Foreskin melanocyte (primary cell): ENCODE measurements at places on chromosomes 7 and 10.

DNA sequence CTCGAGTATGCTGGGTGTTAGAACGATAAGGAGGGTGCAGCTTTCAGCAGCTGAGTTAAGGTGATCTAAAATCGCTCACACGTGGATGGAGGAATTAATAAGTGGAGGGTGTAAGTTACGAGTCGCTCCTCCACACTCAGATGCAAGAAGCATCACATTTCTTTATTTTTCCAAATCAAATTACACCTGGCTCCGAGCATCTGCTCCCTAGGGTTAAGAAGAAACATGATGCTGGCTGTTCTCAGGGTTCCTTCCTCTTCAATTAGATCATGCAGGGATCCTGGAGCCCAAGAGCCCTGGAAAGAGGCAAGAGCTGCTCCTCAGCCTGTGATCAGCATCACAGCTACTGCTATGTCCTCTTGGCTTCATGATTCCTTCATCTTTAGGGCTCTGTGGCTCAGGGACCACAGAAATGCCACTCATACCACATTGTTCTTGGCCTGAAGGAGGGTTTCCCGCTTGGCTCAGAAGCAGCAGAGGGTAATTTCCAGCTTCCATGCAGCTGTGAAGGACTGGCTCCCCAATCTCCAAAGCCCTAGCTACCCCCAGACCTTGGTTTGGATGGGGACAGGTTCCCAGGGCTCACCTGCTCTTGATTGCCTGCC, 235.9 kb upstream of the ZNF32 start:
- no peak for DNase-seq

DNA sequence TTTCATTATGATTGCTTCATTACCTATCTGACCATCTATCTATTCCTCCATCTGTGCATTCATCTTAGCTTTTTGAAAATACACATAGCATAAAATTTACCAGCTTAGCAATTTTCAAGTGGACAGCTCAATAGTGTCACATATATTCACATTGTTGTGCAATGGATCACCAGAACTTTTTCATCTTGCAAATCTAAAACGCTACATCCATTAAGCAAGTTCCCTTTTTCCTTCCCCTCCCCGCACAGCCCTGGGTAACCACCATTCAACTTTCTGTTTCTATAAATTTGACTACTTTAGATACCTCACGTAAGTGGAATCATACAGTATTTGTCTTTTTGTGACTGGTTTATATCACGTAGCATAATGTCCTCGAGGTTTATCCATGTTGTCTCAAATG, 78.0 kb upstream of the ADRB1 start:
- DNase-seq, result no peak

DNA sequence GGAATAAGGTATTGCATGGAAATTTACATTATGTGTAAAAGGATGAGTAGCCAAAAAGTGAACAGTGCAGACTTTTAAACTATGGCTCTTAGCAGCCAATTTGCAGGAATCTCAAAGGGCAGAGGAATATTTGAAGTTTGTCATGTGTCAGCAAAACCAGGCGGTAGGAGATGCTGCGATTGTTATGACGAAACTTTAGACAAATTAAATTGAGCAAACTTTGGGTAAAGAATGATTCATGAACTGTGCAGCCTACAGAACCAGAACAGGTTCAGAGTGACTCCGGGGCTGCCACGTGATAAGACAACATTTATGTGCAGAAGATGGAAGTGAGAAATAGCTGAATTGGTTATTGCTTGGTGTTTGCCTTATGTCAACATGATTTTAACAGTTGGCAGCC, 39.2 kb upstream of the CCDC6 start:
- DNase-seq, result no peak

DNA sequence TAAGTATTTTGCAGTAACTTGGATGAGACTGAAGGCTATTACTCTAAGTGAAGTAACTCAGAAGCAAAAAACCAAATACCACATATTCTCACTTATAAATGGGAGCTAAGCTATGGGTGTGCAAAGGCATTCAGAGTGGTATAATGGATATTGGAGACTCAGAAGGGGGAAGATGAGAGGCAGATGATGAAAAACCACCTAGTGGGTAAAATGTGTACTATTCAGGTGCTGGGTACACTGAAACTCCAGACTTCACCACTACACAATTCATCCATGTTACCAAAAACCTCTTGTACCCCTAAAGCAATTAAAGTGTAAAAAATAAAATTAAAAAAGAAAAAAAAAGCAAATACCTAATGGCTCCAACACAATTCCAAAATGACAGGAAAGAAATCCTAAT, 351.7 kb downstream of the NXPH1 start:
- DNase-seq, result no peak

DNA sequence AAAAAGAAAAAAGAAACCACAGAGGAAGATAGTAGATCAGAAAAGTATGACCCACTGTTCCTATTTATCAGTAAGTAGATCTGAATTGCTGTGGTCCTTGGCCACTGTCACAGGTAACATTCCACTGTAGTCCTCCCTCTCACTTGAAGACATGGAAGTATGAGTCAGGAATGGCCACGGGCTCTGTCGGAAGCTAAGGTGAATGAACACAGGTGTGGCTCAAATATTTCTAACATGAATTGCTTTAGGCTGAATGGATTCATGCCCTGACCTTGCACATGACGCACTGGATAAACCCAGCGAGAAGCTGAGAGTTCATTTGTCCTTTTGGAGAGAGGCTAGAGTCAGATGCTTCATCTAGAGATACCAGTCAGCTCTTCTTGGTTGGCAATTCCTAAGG, 224.5 kb upstream of the SP8 start:
- DNase-seq, result no peak

- DNase-seq, result peak; percentile 10
Observed at GRCh38 chr7:31957090-31957720, 113.0 kb downstream of the PDE1C start.

DNA sequence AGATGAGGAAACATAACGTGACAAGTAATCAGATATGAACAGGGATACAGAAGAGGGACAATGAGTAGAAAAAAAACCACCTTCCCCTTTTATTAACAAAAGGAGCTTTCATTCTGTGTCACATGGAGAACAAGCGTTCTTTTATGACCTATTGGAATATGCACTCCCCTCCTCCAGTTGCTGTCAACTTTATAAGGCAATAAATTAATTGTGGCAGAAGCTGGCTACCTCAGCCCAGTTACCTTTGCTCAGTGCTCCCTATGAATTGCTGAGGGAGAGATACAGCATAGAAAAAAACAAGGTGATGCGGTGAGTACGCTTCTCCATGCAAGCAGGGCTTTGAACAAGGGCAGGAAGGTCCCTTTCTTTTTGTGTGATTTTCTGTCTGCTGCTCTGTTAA, at the start of gene MGAM2:
Gene MGAM2, plus strand, starts transcription at position 220 of the 400 bp plus-strand sequence. CDS start 5,156 bp downstream, outside the sequence.
- DNase-seq, result no peak

- no peak for DNase-seq
Observed at GRCh38 chr7:70344726-70345125, 746.5 kb downstream of the AUTS2 start.

DNA sequence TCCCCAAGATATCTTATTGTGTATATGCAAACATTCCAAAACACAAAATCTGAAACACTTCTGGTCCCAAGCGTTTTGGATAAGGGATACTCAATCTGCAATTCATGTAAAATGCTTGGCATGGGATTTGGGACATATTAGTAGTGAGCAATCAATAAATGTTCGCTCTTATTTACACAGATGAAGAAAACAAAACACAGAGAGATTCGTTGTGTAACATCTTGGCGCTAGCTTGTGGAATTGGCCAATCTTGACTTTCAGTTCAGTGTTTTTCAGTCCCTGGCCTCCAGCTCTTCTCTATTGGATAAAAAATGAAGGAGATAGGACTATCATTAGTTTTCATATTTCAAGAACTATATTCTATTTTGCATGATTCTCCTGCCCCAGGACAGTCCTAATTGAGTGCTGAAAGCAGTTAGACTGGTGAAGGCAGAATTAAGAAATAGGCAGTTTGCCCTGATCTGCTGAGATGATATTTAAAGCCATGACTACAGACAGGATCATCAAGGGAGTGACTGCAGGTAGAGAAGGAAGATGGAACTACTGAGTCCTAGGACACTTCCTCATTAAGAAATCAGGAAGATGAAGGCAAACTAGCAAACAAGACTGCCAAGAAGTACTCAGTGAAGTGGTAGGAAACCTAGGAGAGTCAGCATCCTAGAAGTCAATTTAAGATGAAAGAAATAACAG, 1.8 kb downstream of the PNLIPRP3 start:
- no peak for DNase-seq

DNA sequence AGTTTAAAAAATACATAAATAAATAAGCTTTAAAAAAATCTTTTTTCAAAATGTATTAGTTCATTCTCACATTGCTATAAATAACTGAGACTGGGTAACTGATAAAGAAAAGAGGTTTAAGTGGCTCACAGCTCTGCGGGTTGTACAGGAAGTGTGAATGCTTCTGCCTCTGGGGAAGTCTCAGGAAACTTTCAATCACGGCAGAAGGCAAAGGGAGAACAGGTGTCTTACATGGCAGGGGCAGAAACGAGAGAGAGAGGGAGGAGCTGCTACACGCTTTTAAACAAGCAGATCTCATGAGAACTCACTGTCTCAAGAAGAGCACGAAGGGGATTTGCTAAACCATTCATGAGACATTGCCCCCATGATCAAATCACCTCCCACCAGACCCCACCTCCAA, 114.6 kb downstream of the DNAJC1 start:
- DNase-seq, result no peak

DNA sequence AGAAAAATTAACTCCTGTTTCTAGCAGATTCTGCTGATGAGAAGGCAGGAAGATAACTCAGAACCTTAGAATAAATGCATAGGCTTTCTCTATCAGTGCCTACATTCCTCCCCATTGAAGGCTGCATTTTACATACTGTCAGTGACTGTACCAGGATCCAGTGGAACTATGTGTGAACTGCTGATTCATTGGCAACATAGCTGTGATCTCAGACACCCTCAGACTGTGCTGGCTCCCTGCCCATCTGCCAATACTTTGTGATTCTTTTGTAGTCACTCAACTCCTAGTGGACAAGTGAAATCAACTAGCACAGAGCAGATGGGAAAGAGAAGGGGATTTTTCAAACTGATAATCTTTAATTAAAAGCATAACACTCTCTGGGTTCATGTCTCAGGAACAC, 375.8 kb downstream of the MDFIC start:
- peak; percentile 19 for DNase-seq

- DNase-seq, result no peak
Observed at GRCh38 chr7:42674541-42674940, 237.3 kb downstream of the C7orf25 start.

GRCh38 chr7:30403477-30403876, 75.1 kb downstream of the NOD1 start:
- DNase-seq, result no peak

DNA sequence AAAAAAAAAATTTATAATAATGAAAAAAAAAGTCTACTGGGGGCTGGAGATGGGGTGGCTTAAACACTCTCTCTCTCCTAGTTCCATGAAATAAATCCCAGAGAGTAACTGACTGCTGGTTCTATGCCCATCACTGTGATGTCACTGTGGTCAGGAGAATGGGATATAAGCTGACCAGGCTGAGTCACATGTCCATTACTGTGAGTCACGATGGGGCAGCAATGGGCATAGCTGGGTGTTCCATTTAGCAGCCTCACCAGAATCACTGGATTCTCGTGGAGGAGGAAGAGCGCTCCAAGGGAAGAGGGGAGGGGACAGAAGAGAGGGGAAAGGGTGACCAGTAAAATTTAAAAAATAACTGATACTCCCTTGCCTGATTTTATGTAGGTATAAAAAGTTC, 37.1 kb downstream of the MASTL start:
- DNase-seq, result peak; percentile 97

GRCh38 chr7:906776-907157, 30.4 kb downstream of the GET4 start:
- no peak for DNase-seq

DNA sequence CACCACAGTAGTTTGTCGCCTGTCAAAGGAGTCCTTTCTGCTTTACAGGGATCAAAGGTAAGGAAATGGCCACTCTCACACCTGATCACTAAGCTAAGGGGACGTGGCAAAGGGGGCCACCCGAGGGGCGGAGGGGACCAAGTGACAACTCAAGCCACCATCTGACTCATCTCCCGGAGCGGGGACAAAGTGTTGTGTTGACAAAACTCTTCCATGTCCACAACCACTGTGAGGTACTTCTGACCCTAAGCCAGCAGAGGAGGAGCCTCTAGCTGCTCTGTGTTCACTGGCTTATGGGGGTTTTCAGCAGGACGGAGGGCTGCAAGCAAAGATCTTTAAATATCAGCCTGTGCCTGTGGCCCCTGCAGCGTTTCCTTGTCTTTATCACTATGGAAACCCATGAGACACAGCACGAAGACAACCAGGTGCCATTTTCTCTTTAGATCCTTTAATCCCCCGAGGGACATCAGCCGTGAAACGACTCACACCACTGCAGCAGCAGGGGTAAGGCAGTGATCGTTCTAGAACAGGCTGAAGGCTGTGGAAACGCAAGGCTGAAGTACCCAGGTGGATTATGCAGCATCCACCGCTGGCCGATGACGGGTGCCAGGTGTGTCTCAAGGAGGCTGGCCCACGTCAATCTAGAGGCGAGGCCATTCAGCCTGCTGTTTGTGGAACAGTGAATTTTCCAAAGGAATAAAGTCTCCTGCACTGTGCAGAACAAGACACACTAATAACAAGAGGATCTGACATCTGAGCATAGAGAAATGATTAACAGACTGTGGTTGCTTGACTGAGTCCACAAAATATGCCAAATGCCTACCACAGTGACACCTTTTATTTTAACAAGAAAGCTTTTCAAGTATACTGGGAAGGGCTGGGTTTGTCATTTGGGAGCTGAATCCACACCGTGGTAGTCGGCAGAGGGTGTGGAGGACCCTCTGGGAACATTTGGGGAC, 26.6 kb upstream of the DDC start:
- no peak for DNase-seq

DNA sequence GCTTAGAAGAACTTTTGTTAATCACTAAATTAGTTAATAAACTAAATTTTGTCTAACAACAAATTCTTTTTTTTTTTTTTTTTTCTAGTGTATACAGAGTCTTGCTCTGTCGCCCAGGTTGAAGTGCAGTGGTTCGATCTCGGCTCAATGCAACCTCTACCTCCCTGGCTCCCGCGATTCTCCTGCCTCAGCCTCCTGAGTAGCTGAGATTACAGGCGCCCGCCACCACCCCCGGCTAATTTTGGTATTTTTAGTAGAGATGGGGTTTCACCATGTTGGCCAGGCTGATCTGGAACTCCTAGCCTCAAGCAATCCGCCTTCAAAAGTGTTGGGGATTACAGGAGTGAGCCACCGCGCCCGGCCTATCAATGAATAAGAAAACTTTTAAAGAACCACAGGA, 1.1 kb upstream of the IQUB start:
- no peak for DNase-seq
